Posterior cingulate gyrus (tissue), 11 donors: ENCODE measurements at places on chromosomes 5 and 9.

- DNase-seq: no peak
Observed at GRCh38 chr5:149838881-149839739, 105.5 kb downstream of the PDE6A start.

DNA sequence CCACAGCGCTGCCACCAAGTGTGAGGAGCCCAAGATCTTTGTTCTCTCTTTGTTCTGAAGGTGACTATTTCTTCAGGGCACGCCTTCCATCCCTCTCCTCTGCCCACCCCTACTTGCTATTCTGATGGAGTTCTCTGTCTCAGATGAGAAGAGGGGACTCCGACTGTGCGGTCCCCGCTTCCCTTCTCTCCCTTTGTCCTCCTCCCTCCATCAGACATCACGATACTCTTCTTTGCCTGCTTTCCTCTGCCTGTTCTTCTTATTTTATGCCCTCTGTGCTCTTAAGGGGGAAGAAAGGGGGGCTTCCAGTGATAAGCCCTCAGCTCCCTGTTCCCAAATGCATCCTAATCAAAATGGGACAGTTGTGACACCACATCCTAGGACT is 307.8 kb downstream of the RAB3C start:
- DNase-seq: no peak

GRCh38 chr9:72443855-72444254 is 77.6 kb upstream of the TMC1 start:
- DNase-seq: no peak

DNA sequence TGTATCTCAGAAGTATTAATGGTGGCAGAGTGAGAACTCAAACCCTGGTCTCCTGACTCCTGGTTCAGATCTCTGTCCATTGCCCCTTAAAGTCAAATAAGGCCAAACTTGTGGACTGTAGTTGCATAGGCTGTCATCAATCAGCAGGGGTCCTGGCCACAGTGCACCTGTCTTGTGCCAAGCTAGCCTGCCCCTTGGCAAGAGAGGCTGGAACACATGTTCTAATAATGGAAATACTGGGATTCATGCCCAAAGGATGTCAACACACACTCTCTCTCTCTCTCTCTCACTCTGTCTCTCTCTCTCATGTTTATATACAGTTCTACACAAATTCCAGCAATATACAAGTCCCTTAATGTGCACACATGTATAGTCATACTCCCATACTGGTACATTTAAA is 44.3 kb downstream of the GLRA1 start:
- DNase-seq: no peak

DNA sequence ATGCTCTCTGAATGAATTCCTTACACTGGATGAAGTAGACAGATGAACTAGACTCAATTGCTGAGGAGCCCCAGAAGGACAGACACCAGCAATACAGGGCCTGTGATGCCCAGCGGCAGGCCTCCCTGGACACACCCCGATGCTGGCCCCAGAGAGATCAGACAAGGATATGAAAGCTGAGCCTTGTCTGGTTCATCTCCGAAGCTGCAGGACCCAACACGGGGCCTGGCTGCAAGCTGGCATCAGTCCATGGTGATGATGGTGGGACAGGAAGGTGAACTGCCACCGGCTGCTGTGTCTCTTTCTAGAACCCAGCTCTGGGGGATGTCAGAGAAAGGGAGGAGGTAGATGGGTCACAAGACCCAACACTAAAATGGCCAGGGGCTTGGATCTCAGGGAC is 104.0 kb upstream of the LMX1B start:
- no peak for DNase-seq

DNA sequence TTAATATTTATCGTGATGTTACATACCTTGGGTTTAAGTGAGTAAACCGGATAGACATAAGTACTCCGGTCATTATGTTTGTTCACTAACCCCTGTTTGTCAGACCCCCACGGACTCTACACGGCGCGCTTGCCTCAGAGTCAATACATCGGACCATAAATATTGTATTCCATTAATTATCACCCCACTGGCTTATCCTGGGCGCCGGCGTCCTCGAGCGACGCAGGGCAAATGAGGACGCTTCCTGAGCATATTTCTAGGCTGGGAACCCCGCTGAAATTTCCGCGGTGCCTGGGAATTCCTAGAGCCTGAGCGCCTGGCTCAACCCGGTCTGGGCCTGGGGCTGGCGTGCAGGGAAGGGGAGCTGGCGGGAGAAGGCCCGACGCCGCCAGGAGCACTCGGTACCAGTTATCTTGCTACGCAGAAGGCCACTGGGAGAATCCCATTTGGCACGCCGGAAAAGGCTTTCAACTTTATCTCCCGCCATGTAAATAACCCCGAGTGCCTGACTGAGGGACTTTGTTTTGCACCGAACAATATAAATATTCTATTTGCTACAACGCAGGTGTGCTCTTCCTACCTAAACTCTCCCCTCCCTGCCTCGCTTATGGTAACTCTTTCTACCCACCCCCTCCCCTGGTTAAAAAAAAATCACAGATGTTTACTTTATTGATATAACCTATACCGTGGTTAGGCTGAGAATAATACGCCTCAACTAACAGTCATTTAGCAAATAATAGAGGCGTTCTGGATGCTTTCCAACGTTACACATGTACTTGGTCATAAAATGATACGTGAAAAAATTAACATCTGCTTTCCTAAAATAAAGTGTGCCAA is 19.4 kb downstream of the NR2F1 start:
- DNase-seq: no peak

DNA sequence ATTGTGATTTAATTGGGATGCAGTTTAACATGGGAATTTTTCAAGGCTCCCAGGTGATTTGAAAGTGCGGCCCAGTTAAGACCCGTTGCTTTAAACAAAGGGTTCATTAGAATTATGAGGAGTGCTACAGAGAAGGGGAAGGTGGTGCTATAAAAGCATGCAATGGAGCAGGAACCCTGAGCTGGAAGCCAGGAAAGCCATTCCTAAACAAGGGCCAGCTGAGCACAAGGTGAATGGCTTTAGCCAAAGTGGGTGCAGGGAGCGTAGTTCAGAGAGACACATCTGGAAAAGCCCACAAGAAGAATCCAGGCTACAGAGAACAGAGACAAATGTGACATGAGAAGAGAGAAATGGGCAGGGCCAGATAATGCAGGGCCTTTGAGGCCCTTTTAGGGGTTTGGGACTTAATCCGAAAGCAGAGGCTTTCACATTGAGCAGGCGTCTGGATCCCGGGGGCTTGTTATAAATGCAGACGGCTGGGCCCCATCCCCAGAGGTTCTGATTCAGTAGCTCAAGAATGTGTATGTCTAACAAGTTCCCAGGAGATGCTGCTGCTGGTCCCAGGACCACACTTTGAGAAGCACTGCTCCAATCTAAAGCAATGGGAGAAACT is 138.1 kb upstream of the WWC1 start:
- DNase-seq: no peak

DNA sequence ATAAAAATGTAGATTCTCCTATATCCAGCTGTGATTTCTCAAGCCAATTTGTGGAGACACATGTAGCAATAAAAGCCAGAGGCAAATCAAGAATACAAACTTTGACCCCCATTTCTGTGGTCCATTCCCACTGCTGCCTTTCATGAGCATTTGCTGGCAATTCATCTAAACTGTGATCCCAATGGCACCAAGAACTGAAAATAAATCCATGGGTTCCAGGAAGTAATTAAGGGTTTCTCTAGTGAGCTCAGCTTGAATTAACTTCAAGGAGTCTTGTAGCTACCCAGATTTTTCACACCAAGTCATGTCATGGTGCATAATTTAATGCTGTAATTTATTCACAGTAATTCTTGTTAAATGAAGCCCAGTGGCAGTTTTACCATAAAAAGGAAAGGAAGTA is 145.0 kb upstream of the SMC2 start:
- no peak for DNase-seq

DNA sequence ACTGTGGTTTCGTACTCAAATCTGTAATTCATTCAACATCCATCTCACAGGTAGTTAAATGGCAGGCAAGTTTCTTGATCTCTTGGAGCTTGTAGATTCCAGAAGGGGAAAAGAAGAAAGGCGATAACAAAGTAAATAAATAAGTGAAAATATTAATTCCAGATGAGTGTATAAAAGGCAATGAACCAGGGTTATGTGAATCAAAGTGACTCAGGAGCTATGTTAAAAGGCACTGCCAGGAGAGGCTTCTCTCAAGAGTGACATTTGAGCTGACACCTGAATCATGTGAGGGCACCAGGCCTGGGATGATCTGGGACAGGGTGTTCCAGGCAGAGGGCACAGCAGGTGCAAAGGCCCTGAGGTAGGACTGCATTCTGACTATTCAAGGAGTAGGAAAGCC is 45.0 kb downstream of the DOCK2 start:
- DNase-seq: no peak

DNA sequence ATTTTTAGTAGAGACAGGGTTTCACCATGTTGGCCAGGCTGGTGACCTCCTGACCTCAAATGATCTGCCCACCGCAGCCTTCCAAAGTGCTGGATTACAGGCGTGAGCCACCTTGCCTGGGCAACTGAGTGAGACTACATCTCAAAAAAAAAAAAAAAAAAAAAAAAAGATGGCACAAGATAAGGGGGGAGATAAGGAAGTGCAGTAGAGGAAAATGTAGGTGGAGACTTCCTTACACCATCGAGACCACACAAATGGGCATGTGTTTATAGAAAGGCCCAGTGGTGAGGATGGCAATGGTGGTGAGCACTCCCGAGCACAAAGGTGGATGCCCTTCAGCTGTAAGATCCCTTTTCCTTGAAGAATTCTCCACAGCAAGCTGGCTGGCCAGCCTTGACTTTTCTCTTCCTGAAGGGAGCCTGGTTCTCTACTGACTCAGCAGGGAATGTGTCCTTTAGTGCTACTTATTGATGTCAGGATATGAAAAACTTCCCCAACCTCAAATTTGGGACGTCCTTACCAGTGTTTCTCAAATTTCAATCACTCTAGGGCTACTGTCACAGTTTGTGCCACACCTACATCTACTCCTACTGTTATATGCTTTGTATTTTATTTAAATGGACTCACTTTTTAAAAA is 28.2 kb downstream of the ERGIC1 start:
- DNase-seq: no peak

- DNase-seq: no peak
Observed at GRCh38 chr5:103355579-103355978, 97.0 kb downstream of the MACIR start.
